ENCODE measurements at places on chromosomes 6 and 20. TPM values are rescaled to one million over a fixed set of nuclear protein-coding genes. Genes with fewer than 3 reads are reported as not detected.

Gene EYA2
- 32.8 TPM for total RNA-seq

Gene SIRPD
- 0.42 TPM for total RNA-seq

Gene ENPP5
- 0.67 TPM for total RNA-seq

Gene ISM1
- total RNA-seq, result 4.0 TPM

Gene HLA-DQA1
- 12.7 TPM for total RNA-seq

Gene CALHM4
- total RNA-seq, result not detected

GRCh38 chr20:62721511-62722370, 13.1 kb downstream of the NTSR1 start:
- no peak for DNase-seq

GRCh38 chr6:19714434-19715166, 122.6 kb upstream of the ID4 start:
- no peak for DNase-seq

DNA sequence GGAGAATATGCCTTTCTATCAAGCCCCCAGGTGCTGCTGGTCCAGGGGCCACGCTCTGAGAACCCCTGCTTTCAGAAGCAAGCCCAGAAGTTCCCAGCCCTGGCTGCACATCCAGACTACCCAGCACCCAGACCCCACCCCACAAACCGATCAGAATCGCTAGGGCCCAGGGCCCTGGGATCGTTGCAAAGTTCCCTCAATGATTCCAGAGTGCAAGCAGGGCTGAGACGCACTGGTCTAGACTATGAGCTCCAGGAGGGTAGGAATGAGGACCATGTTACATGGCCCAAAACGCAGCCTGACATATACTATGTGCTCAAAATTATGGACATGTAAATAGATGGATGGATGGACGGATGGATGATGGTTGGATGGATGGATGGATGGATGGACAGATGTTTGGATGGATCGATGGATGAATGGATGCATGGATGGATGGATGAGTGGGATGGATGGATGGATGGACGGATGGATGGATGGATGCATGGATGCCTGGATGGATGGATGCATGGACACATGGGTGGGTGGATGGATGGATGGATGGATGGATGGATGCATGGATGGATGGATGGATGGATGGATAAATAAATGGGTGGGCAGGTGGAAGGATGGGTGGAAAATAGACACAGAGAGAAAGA, 194.1 kb downstream of the PREX1 start:
- DNase-seq, result no peak

DNA sequence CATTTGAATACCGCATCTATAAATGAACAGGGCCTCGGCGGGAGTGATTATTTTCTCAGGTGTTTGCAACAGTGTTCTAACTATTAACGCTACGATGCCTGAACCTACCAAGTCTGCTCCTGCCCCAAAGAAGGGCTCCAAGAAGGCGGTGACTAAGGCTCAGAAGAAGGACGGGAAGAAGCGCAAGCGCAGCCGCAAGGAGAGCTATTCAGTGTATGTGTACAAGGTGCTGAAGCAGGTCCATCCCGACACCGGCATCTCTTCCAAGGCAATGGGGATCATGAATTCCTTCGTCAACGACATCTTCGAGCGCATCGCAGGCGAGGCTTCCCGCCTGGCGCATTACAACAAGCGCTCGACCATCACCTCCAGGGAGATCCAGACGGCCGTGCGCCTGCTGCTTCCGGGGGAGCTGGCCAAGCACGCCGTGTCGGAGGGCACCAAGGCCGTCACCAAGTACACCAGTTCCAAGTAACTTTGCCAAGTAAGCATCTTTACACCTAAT, 70.9 kb downstream of the HFE start:
- peak; percentile 90 for DNase-seq

DNA sequence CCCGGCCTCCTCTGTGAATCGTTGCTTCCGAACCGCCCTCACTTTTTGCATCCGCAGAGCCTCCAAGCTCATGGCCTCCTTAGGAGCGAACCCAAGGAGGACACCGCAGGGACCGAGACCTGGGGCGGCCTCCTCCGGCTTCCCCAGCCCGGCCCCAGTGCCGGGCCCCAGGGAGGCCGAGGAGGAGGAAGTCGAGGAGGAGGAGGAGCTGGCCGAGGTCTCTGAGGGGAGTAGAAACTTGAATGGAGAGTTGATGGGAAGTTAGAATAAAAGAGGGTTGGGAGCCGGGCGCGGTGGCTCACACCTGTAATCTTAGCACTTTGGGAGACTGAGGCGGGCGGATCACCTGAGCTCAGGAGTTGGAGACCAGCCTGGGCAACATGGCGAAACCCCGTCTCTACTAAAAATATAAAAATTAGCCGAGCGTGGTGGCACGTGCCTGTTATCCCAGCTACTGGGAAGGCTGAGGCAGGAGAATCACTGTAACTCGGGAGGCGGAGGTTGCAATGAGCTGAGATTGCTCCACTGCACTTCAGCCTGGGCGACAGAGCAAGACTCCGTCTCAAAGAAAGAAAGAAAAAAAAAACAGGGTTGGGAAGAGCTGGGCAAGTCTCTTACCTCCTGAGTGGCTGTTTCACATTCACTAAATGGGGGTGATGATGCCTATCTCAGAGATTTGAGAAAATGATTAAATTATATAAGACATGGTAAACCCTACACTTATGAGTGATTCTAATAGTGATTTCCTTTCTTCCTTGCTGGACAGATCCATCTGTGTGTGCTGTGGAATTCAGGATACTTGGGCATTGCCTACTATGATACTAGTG, 805 bp downstream of the MSH5 start:
- no peak for DNase-seq

- DNase-seq, result no peak
Measured at GRCh38 chr6:24972311-24972958, 36.7 kb upstream of the RIPOR2 start.

DNA sequence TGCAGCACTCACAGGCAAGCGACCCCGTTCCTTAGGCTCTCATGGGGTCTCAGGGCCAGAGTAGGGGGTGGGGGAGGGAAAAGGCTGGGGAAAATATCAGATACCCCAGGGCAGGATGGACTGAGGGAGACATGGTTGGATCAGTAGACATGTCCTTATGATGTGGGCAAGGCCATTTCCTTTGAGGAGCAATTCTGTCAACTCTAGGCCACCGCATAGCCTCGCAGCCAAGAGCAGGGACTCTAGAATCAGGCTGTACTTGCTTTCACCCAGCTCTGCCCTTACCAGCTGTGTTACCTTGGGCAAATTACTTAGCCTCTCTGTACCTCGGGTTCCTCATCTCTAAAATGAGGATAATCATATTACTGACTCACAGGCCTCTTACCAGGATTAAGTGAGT, 2.2 kb upstream of the MAPK13 start:
- no peak for DNase-seq

GRCh38 chr6:36376183-36376582, 11.3 kb downstream of the ETV7 start:
- DNase-seq, result no peak

GRCh38 chr20:62752181-62752670, 43.6 kb downstream of the NTSR1 start:
- no peak for DNase-seq

DNA sequence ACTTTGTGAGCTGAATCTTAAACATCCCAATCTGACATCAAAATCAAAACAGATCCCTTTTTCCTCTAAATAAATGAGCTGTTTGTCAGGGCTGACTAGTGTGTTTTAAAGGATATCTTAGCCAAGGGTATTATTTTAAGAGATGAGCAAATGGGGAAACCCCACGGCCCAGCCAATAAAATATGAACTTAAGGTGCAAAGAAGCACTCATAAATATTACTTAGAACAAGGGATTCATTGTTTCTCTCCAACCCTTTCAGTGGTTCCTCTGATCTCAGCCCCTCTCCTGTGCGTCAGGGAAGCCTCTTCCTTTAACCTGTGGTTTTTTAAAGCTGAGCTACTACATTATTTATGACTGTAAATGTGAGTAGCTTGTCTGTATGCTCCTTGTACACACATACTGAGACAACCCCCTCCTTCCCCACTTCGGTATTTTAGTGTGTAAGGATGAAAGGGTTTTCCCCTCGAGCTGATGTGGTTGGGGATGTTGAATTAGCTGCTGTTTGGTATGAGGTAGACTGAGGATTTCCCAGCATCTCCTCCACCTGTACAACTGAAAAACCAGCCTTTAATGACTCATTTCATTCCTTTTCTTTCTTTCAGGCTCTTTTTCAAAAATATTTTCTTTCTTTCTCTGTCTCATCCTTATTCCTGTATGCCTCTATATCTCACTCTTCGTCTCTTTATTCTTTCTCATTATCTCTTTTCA, 6.5 kb downstream of the BMP5 start:
- no peak for DNase-seq

GRCh38 chr20:56245761-56246160, 2.8 kb upstream of the MC3R start:
- no peak for DNase-seq

GRCh38 chr20:16555754-16556153, 17.5 kb downstream of the KIF16B start:
- DNase-seq, result no peak

GRCh38 chr6:160951187-160952030, 40.2 kb upstream of the MAP3K4 start:
- DNase-seq, result no peak

DNA sequence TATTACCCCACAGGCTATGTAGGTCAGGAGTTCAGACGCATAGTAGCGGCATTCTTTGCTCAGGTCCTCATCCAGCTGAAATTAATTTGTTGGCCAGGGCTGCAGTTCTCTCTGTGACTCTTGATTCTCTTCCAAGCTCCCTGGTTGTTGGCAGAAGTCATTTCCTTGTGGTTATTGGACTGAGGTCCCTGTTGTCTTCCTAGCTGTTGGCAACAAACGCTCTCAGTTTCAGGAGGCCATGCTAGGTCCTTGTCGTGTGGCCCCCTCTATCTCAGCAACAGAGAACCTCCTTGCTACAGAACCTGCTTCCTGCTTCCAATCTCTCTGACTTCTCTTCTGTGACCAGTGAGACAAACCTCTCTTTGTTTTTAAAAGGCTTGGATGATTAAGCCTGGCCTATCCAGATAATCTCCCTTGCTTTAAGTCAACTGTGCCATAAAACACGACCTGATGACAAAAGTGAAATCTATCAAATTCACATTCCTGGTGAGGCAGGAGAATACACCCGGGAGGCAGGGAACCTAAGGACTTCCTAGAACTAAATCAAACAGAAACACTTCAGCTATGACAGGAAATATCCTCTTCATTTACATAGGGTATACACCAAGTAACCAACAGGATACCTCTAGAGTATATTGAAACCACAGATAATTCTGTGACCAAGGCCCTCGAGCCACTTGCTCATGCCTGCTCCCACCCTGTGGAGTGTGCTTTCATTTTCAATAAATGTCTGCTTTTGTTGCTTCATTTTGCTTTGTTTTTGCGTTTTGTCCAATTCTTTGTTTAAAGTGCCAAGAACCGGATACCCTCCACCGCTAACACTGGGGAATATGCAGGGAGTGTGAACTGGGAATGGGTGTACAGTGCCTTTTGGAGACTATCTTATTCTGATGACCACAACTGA, 196.0 kb downstream of the BTBD3 start:
- no peak for DNase-seq

GRCh38 chr6:89819336-89820130, at the start of gene MDN1:
MDN1 (minus strand) TSS chr6:89819794; CDS start chr6:89819607, 187 bp downstream.
- DNase-seq, result peak; percentile 96

DNA sequence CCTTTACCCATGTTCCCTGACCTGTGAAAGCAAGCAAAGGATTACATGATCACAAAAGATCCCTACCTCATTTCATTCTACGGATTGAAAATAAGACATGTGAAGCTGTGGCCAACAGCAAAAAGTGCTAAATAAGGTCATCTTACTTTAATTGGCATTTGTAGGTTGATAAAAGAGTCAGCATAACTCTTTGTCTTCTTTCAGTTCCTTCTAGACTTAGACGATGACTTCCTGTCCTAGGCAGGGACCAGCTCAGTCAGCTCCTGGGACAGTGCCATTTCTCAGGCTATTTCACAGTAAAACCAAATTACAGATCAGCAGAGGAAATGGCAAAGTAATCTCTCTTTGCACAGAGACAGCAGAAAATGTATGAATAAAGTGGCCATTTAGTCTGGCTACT, 480.7 kb downstream of the RFPL4B start:
- DNase-seq, result no peak

DNA sequence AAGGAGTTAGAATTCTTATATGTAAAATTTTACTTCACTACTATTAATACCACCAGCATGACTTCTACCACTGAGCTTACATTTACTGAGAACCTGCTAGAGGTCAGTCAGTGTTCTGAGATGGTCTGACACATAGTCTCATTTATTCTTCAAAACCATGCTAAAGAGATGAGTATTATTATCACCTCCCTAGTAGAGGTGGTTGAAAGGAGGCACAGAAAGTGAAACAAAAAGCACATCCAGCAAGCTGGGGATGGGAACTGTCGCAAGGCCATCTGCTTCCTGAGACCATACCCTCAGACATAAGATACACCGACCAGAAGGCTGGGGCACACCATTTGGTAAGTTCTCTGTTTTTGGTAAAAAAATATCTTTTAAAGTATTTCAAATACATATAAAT, 137.7 kb downstream of the INSM1 start:
- no peak for DNase-seq

DNA sequence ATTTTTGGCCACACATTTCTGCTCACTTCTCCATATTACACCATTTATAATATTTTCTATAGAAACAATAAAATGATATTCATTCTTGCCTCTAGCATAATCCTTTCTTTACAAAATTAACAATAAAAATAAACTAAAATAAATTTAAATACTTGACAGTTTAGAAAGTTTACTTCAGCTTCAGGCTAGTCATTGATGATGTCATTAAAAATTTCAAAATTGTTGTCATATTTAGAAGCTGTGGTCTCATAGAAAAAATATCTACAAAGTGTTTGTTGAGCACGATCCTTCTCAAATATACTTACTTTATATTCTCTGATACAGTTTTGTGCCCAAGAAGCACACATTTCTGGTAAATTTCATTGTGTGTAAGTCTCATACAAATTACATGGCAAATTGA, 717.4 kb upstream of the CITED2 start:
- no peak for DNase-seq

GRCh38 chr6:109854541-109855308, 123.4 kb upstream of the GPR6 start:
- DNase-seq, result no peak

- DNase-seq, result no peak
Measured at GRCh38 chr6:94163877-94164276, 744.5 kb upstream of the EPHA7 start.

GRCh38 chr20:19758133-19758500, at the start of gene RIN2:
RIN2 (plus strand) TSS chr20:19758258; CDS start chr20:19889602, 131,344 bp downstream.
- no peak for DNase-seq

DNA sequence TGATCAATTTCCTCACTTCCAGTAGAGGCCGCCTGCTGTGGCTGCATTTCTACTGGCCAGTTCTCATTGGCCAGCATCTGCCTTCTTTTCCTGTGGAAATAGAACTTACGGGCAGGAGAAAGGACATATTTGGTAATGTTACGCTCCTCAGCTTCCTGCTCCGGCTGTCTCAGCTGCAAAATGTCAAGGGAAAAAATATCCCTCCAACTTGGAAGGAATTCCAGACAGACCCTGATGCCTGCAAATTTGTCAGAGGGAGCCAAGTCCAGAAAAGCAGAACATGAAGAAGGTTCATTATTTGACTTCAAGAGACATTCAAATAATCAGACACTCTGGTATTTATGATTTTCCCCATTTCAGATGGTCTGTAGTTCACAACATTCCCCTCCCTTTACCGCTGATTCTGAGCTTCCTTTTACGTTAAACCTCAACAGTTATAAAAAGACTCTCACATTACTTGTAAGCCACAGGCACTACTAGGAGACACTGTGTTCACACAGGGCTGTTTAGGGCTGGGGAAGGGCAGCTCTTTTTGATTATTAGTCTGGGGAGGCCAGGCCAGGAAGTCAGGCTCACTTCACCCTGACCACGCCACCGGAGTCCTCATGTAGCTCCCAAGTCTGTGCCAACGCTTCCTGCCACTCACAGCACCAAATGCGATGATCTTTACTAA, 179.6 kb upstream of the CCN2 start:
- DNase-seq, result no peak

GRCh38 chr20:50959543-50960126, 1.0 kb downstream of the MOCS3 start:
- DNase-seq, result peak; percentile 83

Data from mesenteric fat pad (tissue), 1 donor.